ENCODE measurements at places on chromosomes 1 and 21.

GRCh38 chr1:23563755-23564374, 4.6 kb upstream of the ID3 start:
- no peaks in the 10 kb centered on the region for H3K36me3 ChIP-seq
- DNase-seq, result no peak
- peak overlapping the region; percentile 17 for H3K4me3 ChIP-seq
- peak overlapping the region; percentile 100 for H3K27ac ChIP-seq

GRCh38 chr1:156692925-156693847, 12.2 kb downstream of the CRABP2 start:
- peak; percentile 68 for DNase-seq
- peak overlapping the region; percentile 94 for H3K27ac ChIP-seq
- peak overlapping the region; percentile 74 for H3K4me3 ChIP-seq
- H3K4me1 ChIP-seq, result peaks cover 69% of the 10 kb centered on the region

DNA sequence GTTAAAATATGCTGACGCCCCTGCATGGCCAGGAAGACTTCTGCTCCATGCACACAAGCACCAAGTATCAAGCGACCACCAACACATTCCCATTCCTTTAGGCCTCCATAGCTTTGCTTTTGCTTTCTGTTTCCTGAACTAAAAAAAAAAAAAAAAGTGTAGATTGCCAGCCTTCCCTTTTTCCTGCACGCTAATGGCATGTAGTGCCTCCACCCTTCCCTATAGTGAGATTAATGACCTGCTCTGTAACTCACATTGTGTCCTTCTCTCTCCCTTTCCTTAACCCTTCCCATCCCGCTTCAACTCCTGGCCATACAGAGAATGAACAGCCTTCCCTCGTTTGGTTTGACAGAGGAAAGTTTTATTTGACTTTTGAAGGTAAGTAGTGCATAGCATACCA, 57.1 kb upstream of the DYNLT5 start:
- H3K27me3 ChIP-seq, result no peaks in the 10 kb centered on the region
- H3K4me3 ChIP-seq, result no peak overlapping the region
- no peaks in the 10 kb centered on the region for H3K36me3 ChIP-seq
- H3K4me1 ChIP-seq, result peaks cover 14% of the 10 kb centered on the region
- H3K27ac ChIP-seq, result no peak overlapping the region
- no peak for DNase-seq

- H3K27me3 ChIP-seq, result no peaks in the 10 kb centered on the region
- peak overlapping the region; percentile 95 for H3K27ac ChIP-seq
- no peak for DNase-seq
These were observed 315.0 kb downstream of the TGFB2 start for GRCh38 chr1:218659911-218660677.

DNA sequence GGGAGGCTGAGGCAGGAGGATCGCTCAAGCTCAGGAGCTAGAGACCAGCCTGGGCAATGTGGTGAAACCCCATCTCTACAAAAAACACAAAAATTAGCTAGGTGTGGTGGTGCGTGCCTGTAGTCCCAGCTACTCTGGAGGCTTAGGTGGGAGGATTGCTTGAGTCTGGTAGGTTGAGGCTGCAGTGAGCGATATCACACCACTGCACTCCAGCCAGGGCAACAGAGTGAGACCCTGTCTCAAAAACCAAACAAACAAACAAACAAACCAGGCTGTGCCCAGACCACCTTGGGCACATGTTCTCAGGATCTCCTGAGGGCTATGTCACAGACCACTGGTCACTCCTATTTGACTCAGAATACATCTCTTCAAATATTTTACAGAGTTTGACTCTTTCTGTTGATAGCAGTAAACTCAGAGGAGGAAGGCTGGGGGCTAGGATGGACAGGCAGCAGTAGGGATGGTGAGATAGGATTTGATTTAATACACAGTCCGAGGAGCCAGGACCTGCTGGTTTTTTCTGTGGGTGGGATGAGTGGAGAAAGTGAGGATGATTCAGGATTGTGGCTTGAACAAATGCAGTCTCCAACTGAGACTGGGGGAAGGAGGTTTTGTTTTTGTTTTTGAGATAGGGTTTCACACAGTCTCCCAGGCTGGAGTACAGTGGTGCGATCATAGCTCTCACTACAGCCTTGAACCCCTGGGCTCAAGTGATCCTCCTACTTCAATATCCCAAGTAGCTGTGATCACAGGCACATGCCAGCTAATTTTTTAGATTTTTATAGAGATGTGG, 46.5 kb downstream of the OLFML3 start:
- no peaks in the 10 kb centered on the region for H3K36me3 ChIP-seq
- no peaks in the 10 kb centered on the region for H3K27me3 ChIP-seq
- peaks cover 21% of the 10 kb centered on the region for H3K4me1 ChIP-seq
- no peak overlapping the region for H3K27ac ChIP-seq
- H3K4me3 ChIP-seq, result no peak overlapping the region

GRCh38 chr1:205354259-205355074, 2.3 kb downstream of the KLHDC8A start:
- H3K4me1 ChIP-seq, result peaks cover 25% of the 10 kb centered on the region
- no peak overlapping the region for H3K4me3 ChIP-seq
- DNase-seq, result no peak
- H3K36me3 ChIP-seq, result no peaks in the 10 kb centered on the region

DNA sequence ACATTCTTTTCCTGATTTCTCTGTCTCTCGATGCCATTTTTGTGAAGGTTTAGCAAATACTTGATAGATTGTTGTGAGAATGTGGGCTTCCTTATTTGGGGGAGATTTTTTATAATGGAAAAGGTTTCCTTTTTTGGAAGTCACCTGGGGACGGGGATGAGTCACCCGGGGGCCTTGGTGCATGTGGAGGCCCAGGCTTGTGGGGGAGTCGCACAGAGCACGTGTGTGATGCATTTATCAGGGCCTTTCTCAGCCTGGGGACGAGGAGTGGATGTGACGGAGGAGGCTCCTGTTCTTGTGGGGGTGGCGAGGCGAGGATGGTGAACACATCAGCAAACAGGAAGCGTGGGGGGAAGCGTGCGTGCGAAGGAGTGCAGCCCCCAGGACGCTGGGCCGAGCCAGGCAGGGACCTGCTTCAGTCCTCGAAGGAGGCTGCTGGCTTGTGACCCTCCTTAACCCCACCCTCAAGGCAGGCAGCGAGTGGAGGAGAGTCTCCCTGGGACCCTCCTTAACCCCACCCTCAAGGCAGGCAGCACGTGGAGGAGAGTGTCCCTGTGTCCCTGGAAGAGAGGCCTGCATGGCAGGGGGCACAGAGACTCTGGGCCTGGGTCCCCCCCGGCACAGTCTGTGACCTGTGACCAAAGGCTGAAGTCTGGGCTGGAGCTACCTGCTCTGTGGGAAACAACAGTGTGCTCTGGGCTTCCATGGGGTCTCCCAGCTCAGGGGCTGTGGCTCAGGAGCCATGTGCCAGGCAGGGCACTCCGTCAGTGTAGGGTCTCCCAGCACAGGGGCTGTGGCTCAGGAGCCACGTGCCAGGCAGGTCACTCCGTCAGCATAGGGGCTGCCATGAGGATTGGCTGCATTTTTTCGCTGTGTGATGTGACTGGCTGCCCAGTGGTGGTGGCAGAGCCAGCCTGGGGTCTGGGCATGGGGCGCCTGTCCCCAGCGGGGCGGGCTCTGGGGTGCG, 57.2 kb downstream of the AGPAT3 start:
- H3K27me3 ChIP-seq, result no peaks in the 10 kb centered on the region
- peaks cover 20% of the 10 kb centered on the region for H3K4me1 ChIP-seq
- peaks cover 7% of the 10 kb centered on the region for H3K36me3 ChIP-seq

- peak overlapping the region; percentile 100 for H3K27ac ChIP-seq
- peaks cover 41% of the 10 kb centered on the region for H3K4me1 ChIP-seq
- H3K27me3 ChIP-seq, result no peaks in the 10 kb centered on the region
- peak overlapping the region; percentile 98 for H3K4me3 ChIP-seq
- DNase-seq, result no peak
These were observed 872 bp downstream of the GPBP1L1 start for GRCh38 chr1:45685308-45686014.

- peaks cover 22% of the 10 kb centered on the region for H3K4me1 ChIP-seq
- no peak for DNase-seq
- no peak overlapping the region for H3K4me3 ChIP-seq
- no peaks in the 10 kb centered on the region for H3K27me3 ChIP-seq
- H3K27ac ChIP-seq, result peak overlapping the region; percentile 72
These were observed 167.5 kb downstream of the CLIC6 start for GRCh38 chr21:34836103-34836932.

DNA sequence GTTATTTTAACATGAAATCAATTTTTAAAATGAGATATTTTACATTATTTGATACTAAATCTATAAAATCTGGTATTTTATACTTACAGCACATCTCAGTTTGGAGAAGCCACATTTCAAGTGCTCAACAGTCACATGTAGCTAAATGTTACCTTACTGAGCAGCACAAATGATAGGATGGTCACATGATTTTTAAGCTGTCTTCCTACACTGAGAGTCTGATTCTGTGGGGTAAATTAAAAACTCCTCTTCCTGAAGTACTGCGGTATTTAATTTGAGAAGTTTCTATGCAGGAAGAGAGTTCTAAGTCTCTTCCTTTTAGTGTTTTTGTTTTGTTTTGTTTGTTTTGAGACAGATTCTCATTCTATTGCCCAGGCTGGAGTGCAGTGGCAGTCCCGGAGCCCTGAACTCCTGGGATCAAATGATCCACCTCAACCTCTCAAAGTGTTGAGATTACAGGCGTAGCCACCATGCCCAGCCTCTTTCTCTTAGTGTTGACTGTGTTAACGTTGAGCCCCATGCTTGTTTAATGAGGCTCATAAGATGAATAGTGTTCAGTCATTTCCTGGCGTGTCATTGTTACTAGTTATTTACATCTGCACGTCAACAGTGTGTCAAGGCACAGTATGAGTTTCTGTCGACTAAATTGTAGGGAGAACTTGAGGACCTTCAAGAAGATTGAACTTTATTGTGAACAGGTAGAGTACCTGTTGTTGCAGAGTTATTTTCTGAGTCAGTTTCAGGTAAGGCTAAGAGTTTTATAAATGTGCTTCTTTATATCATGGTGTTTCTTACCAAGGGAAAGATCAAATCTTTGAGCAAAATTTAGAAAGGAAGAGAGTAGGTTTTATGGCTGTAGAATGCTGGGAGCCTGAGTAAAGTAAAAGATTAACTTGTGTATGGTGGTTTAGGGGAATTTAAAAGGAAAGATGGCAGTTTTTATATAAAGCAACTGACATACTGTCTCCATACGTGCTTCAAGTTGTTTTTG, 3.3 kb downstream of the CNST start:
- H3K4me3 ChIP-seq, result no peak overlapping the region
- no peak for DNase-seq
- peaks cover 21% of the 10 kb centered on the region for H3K4me1 ChIP-seq
- H3K36me3 ChIP-seq, result no peaks in the 10 kb centered on the region

DNA sequence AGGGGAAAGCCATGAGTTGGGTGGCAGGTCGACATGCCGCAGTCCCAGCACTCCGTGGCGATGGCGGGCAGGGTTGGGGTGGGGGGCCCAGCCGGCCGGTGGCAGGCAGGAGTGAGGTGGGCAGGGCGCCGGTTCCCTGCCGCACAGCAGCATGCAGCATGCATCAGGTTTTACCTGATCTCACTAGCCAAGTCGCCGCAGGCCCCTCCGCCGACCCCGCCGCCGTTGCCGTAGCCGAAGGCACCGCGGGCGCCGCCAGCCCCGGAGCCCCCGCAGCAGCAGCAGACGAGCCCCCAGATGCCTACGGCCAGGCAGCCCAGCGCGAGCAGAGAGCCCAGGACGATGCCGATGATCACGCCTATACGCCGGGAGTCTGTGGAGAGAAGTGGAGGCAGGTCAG, 6.7 kb downstream of the VSIG8 start:
- H3K4me3 ChIP-seq, result peak overlapping the region; percentile 85
- peaks cover 22% of the 10 kb centered on the region for H3K4me1 ChIP-seq
- no peaks in the 10 kb centered on the region for H3K27me3 ChIP-seq
- no peaks in the 10 kb centered on the region for H3K36me3 ChIP-seq

DNA sequence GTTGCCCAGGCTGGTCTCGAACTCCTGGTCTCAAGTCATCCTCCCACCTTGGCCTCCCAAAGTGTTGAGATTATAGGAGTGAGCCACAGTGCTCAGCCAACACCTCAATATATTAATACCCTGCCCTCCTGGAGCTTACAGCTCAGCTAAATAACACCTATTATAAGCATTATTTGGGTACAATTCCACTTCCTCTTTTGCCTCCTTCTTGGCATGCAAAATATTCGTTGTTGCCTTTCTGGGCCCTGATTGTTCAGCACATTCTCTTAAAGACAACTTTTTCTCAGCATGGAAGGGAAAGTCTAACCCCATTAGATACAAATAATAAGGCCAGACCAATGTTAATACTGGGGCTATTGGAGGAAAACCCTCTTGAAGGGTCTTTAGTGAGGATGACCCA, 2.8 kb downstream of the PAQR7 start:
- no peaks in the 10 kb centered on the region for H3K27me3 ChIP-seq
- peaks cover 3% of the 10 kb centered on the region for H3K36me3 ChIP-seq
- peaks cover 34% of the 10 kb centered on the region for H3K4me1 ChIP-seq
- H3K4me3 ChIP-seq, result no peak overlapping the region
- H3K27ac ChIP-seq, result peak overlapping the region; percentile 80
- DNase-seq, result no peak

All from mesothelial cell of epicardium (in vitro differentiated cells).